ENCODE measurements at places on chromosomes 6 and 20.

- DNase-seq: no peak
Observed at GRCh38 chr6:125207956-125208355, 54.4 kb downstream of the TPD52L1 start.

GRCh38 chr20:45444050-45444449 lies 25.5 kb upstream of the WFDC2 start:
- no peak for DNase-seq

GRCh38 chr20:14672066-14672465 lies 334.7 kb upstream of the FLRT3 start:
- no peak for DNase-seq

GRCh38 chr20:11302436-11302835 lies 615.3 kb upstream of the BTBD3 start:
- no peak for DNase-seq

DNA sequence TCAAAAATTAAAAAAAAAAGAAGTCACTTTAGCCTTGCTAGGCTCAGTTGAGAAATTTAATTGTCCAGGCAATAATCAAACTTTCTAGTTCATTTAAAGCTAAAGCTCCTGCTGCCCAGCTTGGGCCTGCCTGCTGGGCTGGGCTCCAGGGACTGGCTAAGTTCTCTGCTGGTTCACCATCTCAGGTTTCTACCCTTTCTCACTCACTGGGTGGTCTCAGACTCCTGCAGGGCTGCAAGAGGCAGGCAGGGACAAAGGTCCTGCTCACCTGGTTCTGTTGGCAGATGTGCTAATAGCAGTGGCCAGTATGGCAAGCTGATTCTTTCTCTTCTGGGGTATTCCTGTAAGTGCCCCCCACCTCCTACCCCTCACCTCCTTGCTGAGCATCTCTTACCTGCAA lies 21.2 kb upstream of the RTF2 start:
- no peak for DNase-seq

- no peak for DNase-seq
Observed at GRCh38 chr20:8854571-8854970, 214.3 kb upstream of the PLCB4 start.

DNA sequence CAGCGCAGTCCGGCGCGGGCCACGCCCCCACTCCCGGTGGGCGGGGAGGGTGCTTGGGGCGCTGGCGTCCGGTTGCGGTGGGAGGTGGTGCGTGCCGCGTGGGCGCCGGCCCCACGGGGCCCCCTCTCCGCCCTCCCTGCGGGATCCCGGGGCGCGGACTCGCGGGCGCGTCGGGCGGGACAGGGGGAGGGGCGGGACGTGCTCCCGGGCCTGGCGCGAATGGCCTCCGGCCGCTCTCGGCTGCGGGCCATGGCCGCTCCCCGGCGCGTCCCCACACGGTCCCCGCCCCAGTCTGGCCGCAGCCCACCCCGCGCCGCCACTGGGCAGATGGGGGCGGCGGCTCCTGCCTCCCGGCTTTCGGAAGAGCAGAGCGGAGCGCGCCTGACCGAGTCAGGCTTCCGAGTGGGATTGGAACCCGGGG lies 771 bp upstream of the PPP1R3G start:
- DNase-seq: peak; percentile 28

DNA sequence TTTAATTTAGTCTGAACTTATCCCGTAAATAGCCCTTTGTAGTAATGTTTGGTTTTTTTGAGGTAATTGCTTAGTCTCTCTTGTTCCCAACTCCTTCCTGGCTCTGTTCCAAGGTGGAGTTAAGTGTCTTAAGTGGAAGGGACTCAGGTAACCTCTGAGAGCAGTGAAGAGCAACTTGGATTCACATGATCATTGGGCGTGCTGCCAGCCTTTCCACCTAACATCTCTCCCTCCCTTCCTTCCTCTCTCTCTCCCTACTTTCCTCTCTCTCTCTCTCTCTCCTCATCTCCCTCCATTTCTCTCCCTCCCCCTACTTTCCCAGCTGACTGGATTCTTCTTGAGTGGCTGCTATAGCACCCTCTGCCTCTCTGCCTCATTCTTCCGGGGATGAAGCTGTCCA lies 232.9 kb upstream of the SASH1 start:
- no peak for DNase-seq

GRCh38 chr6:88825856-88826255 lies 137.6 kb downstream of the RNGTT start:
- DNase-seq: no peak

DNA sequence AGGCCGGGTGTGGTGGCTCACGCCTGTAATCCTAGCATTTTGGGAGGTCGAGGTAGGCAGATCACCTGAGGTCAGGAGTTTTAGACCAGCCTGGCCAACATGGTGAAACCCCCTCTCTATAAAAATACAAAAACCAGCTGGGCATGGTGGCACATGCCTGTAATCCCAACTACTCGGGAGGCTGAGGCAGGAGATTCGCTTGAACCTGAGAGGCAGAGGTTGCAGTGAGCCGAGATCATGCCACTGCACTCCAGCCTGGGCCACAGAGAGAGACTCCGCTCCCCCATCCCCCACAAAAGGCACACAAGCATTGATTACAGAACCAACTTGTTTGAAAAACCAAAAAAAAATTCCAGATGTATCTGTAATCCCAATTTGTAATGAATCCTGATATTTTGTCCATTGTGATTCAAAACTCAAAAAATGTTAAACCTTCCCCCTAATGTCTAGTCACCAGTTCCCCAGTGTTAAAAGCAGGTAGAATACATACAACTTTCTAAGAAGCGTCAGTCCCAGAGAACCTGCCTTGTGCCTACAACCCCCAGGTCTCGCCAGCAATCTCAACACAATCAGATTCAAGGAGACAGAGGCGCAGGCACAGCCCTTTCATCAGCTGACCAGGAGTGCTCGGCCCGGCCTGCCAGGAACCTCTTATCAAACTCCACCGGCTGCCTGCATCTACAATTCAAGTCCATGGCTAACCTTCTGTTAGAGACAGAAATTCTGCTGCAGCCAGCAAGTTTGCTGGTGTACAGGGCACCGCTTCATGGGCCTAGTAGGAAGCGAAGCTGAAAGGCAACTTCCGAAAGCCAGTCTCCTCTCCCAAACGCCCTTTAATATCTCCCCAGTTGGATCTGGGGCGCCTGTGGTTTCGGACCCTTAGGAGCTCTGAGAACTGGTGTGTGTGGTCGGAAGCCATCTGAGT lies 2.1 kb downstream of the EZR start:
- DNase-seq: peak; percentile 43

GRCh38 chr6:19303383-19303782 lies 533.8 kb upstream of the ID4 start:
- no peak for DNase-seq

- no peak for DNase-seq
Observed at GRCh38 chr6:41850861-41851260, 44.3 kb downstream of the USP49 start.

- no peak for DNase-seq
Observed at GRCh38 chr6:53869964-53870363, 75.2 kb downstream of the LRRC1 start.

- no peak for DNase-seq
Observed at GRCh38 chr20:32667027-32667426, 6.7 kb downstream of the C20orf203 start.

GRCh38 chr6:136103763-136104311 lies 146.3 kb downstream of the MTFR2 start:
- no peak for DNase-seq

DNA sequence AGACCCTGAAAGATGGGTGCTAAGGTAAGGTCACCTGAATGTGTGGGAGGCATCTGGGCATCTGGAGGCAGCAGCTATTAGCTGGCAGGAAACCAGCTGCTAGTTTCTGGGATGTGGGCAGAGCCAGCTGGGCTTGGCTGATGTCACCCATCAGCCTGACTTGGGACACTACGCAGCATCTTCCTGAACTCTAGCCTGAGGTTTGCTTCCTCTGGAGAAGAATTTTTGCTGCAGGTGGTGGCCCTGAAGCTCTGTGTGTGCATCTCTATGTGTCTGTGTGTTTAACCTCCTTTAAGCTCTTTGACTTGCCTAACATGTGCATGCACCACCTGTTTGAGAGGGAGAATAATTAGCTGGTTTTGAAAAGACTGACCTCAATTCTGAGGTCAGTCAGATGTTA lies 465.1 kb upstream of the CHD6 start:
- DNase-seq: no peak

DNA sequence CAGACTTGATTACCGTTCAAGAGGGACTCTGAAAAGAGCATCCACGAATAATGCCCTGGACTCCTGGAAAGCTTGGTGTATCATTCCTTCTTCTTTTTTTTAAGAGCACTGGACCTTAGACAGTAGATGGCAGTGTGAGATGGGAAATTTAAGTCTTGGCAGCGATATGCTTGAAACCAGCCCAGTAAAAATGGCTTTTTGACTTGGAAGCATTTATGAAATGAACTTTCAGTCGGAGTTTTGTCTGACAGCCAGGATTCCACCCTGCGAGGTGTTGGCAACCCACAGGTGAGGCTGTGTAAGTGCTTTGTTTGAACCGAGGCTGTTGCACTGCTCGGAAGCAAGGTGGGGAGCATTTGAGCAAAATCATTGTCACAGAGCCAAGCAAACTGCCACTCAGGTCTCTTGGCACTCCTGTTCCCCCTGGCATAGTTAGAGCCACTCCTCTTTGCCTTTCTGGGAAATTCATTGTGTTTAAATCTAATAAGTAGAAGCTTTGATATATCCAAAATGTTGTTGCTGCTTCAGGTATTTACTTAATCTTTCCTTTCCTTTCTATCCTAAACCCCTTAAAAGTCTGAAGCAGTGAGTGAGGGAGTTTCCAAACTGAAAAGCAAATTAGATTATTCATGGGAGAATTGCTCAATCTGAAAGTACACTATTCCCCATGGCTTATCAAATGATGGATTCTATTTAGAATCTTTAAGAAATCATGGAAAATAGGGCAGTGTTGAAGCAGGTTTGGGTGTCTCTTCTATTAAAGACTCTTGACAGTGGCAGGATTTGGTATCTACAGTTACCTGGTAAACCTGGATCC lies 272.8 kb upstream of the SLC35B3 start:
- DNase-seq: peak; percentile 9

- no peak for DNase-seq
Observed at GRCh38 chr6:111861431-111861885, 11.8 kb downstream of the FYN start.

DNA sequence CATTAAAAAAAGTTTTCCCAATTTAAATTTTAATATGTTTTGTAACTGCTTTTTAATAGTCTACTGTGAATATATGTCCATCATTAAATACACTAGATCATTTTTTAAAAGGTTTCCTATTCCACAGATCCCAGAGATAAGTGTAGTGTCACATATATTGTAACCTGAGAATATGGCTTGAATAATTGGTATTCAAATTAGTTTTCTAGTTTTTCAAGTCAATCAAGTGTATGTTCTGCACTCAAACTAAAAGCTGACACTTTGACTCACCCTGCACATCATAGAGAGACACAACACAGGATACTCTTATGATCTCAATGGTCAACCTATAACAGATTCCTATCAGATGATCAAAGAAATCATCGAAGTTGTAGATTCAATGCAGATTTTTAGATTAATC lies 49.1 kb downstream of the ZHX3 start:
- DNase-seq: no peak

DNA sequence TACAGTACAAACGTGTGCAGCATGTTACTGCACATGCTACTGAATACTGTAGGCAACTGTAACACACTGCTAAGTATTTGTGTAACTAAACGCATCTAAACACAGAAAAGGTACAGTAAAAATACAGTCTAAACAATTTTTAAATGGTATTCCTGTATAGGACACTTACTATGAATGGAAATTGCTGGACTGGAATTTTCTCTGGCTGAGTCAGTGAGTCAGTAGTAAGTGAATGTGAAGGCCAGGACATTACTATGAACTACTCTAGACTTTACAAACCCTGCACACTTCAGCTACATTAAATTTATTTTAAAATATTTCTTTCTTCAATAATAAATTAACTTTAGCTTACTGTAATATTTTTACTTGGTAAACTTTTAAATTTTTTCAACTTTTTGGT lies 225.0 kb upstream of the TENT5A start:
- no peak for DNase-seq

GRCh38 chr20:60725311-60725906 lies 526.7 kb upstream of the CDH4 start:
- no peak for DNase-seq

GRCh38 chr6:133809406-133809805 lies 79.5 kb upstream of the TCF21 start:
- no peak for DNase-seq

DNA sequence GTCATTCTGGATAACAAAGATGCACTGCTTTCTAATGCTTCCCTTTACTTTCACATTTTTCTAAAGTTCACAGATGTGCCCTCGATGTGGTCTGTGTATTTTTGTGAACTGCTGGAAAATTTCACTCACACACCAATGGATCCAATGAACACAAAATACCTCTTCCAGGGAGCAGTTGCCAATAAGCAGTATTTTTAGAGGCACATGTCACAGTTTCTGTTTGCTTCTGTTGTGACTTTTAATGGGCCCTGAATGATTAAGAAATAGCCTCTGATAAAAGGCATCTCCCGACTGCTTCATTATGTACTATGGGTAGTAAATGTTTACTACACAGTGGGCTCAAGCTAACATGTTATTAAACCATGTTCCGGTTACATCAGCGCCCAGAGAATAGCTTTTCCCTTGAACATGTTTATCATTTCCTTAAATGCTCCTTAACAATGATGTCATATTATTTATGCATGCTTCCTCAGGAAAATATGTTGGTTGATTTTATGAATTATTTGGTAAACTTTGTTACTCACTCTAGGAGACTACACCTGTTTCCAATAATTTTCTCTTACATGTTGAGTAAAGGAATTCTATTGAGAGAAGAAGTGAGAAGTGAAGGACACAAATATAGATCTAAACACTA lies 188.0 kb downstream of the KCNQ5 start:
- no peak for DNase-seq

DNA sequence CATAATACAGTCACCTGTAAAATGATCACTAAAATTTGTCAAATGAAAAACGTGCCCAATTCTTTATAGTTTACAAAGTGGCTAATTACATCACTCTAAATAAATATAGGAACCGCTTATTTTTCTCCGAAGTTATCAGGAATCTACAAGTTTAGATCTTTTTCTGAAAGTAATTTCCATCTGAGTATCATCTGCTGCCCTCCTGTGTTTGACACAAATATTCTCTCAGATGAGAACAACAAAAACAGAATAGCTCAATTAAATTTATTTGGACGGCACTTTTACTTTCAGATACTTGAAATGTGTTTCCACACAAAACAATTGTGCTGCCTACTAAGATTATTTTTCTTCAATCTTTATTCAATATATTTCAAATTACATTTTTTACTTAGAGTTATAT lies 5.0 kb downstream of the SF3B5 start:
- DNase-seq: no peak

- DNase-seq: no peak
Observed at GRCh38 chr6:134911547-134911946, 38.4 kb downstream of the ALDH8A1 start.

- no peak for DNase-seq
Observed at GRCh38 chr20:40770564-40771307, 81.7 kb upstream of the MAFB start.

GRCh38 chr6:148735989-148736388 lies 10.8 kb upstream of the UST start:
- no peak for DNase-seq

GRCh38 chr6:56357616-56358373 lies 110.4 kb upstream of the COL21A1 start:
- DNase-seq: peak; percentile 14
